Smooth muscle cell of the umbilical artery (primary cell): ENCODE measurements at places on chromosomes 5 and 9. TPM values are rescaled to one million over a fixed set of nuclear protein-coding genes. Genes with fewer than 3 reads are reported as not detected.

Gene MCTP1
- total RNA-seq: 13.7 and 17.3 TPM in 2 replicates

Gene NIM1K
- 0.32 and 1.2 TPM in 2 replicates for total RNA-seq

Gene SOHLH1
- not detected in 2 replicates for total RNA-seq

Gene HRH2
- total RNA-seq: not detected in 2 replicates

Gene KLHL3
- 4.8 and 5.1 TPM in 2 replicates for total RNA-seq
